Foreskin keratinocyte (primary cell): ENCODE measurements at places on chromosomes 2 and 18. TPM values are rescaled to one million over a fixed set of nuclear protein-coding genes. Genes with fewer than 3 reads are reported as not detected.

GRCh38 chr2:201953880-201954279 is 79.8 kb upstream of the FZD7 start:
- DNase-seq, result no peak

GRCh38 chr2:230042195-230042594 is 26.5 kb downstream of the SLC16A14 start:
- DNase-seq, result peak; percentile 30

- DNase-seq, result no peak
Observed at GRCh38 chr2:237603049-237603717, 12.6 kb upstream of the RAB17 start.

- DNase-seq, result no peak
Observed at GRCh38 chr18:48893608-48894600, 56.9 kb downstream of the SMAD7 start.

DNA sequence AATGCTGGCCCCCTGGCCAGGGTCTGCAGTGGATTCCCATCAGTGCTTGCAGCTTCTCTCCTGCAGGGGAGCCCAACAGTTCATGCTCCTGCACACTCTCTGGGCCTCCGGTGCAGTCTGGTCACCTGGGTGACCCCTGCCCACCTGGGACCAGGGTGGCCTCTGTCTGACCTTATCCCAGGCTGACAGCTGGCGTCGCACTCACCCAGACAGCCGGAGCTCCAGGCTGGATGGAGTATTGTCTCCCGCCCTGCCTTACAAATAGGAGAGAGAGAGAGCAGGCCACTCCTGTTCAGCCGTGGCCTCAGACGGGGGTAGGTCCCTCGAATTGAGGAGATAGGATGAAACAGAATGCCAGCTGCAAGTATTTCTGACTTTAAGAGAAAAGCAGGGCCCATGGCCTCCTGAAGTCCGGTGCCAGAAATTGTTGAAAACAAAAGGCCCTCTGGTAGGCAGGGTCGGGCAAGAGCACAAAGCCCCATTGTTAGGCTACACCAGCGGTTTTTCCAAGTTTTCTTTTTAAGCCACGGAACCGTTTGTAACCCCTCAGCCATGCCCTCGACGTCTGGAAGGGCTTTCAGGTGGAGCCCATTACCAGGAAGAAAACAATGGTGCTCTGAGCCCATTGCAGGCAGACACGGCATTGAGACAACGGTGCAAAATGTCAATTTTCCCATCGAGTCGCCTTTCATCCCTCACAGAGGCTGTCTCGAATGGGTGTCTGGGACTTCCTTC is 258.4 kb downstream of the BCL11A start:
- DNase-seq, result no peak

- DNase-seq, result peak; percentile 71
Observed at GRCh38 chr2:108189316-108189715, 50.5 kb upstream of the SULT1C3 start.

- DNase-seq, result no peak
Observed at GRCh38 chr2:71547616-71548285, 94.4 kb downstream of the DYSF start.

GRCh38 chr2:119744335-119744939 is 15.3 kb upstream of the PTPN4 start:
- DNase-seq, result peak; percentile 81

GRCh38 chr2:121092095-121092494 is 192.9 kb downstream of the TFCP2L1 start:
- no peak for DNase-seq

- no peak for DNase-seq
Observed at GRCh38 chr2:240556553-240557100, 1.2 kb downstream of the ANKMY1 start.

- DNase-seq, result no peak
Observed at GRCh38 chr18:58412844-58413666, 215.8 kb downstream of the ALPK2 start.

GRCh38 chr2:151038516-151038915 is 223.1 kb downstream of the RBM43 start:
- DNase-seq, result no peak

DNA sequence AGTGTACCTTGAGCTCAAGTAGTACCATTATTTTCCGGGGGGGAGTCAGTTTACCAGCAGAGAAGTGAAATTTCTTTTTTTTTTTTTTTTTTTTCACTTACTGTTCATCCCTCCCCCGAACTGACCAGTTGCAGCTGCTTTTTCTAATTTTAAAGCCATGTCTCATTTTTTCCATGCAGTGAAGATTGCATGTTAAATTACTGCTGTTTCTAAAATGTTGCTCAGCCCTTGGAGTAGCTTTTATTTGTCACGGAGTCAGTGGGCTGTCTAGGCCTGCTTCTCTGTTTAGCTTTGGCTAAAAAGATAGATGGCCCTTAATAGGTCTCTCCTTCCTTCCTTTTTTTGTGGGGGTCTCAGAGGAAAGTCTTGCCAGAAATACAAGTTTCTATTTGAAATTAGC is 70.2 kb downstream of the NGEF start:
- DNase-seq, result no peak

DNA sequence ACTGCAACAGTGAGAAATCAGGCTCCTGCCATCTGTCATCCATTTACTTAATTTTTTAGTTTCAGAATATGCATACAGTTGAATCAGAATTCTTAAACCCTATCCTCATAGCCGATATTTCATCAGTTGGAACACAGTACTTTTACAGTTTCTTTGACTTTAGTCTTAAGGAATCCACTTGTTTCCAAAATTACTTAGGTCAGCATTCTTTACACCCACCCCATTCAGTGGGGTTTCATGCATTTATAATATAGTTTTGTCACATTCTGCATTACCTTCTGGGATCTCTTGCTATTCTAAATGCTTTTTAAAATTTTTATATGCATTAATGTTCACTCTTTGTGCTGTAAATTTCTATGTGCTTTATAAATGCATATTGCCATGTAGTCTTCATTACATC is 400.4 kb upstream of the LRRTM4 start:
- DNase-seq, result no peak

GRCh38 chr2:33620-34019 is 12.7 kb downstream of the FAM110C start:
- DNase-seq, result peak; percentile 88

GRCh38 chr18:40921845-40922629 is 1033.0 kb upstream of the PIK3C3 start:
- DNase-seq, result no peak

DNA sequence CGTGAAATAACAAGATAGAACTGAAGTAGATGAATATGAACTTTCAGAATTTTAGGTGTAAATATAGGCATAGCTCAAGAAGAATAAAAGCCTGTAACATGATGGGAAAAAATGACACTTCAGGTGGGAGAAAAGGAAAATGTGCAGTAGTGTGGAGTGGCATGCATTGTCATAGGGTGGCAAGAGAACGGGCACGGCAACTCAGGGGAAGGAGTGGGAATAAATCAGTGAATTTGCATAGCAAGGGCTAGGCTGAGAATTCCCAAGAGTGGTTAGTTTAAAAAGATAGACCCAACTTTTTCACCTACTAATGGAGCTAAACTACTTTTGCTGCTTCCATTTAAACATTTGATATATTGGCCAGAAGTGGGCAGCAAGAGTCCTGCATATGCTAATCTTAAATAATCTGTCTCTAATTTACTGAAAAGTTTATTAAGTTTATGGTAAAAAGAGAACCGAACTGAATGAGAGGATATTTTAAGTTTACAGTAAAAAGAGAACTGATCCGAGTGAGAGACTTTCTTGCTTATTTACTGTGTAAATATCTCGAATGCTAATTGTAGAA is 228.1 kb downstream of the CTNNA2 start:
- DNase-seq, result no peak

DNA sequence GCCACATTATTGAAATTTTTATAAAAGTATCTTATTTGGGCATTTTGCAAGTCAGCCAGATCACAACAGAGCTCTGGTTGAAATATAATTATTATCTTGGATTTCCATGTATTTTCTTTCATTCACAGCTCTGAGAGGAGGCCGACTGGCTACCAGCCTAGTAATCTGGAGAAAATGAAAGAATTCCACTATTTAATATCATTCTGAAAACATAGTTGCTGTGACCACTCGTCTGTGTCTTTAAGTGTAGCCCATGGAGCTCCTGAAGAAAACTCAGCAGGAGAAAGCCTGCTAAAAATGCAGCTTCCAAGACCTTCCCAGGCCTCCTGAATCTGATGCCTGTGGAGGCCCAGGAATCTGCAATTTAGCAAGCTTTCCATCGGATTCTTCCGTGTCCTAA is 114.7 kb downstream of the SH3BP4 start:
- DNase-seq, result no peak

- no peak for DNase-seq
Observed at GRCh38 chr2:216109962-216110614, 940 bp downstream of the XRCC5 start.

GRCh38 chr2:100818606-100819369 is 1.2 kb upstream of the NPAS2 start:
- peak; percentile 55 for DNase-seq

DNA sequence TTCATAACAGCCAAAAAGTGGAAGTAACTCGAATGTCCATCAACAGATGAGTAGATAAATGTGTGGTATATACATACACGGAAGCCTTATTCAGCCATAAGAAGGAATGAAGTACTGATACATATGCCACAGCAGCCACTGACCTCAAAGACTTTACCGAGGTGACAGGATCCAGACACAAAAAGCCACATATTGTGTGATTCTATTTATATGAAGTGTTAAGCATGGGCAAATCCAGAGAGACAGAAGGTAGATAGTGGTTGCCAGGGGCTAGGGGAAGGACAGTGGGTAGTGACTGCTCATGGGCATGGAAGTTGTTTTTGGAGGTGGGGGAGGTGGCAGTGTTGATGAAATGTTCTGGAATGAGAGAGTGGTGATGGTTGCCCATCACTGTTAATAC is 33.9 kb downstream of the ZAP70 start:
- no peak for DNase-seq

DNA sequence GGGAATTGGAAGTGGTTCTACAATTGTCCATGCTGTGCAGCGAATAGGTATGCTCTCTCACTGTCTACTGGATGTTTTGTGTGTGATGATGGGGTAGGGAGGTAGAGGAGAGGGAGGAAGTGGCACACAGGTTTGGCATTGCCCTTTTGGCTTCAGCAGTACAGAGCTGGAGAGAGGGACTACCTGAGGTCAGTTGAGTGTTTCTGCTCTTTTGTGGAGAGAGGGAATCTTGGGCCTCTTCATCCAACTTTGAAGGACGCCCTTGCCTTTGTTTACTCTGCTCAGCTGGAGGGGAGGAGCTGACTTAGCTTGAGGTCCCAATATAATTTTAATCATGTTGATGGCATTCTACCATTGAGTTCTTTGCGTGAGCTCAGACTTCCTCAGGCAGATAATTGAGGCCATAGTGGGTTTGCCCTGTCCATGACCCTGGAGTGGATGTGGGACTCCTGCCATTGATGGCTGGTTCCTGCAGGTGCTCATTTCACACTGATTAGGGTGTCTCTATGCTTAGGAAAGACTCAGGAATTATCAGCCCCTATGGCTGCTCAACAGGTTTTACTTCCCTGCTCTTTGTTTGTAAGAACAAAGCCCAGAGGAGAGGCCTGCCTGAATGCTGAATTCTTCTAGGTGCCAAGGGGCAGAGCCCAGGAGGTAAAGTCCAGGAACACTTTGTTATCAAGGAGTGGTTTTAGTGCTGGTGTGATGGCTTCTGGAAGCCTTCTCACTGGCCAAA is 7.2 kb downstream of the RPIA start:
- DNase-seq, result no peak

DNA sequence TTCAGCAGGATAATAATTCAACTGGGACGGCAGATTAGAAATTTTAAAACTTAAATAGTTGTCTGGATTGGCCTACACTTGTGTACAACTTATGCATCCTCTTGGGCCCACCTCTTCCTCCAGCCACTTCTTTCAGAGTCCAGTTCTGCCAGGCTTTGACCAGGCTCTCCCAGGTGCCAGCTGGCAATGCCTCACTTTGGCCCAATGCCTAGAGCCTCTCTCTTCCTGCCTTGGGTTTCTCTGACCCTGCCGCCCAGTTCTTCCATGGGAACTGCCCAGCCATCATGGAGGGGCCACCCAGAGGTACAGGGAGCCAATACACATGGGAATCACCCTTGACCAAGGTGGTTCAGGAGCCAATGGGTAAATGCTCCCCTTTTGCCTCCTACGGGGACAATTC is 135.5 kb downstream of the IRS1 start:
- no peak for DNase-seq

DNA sequence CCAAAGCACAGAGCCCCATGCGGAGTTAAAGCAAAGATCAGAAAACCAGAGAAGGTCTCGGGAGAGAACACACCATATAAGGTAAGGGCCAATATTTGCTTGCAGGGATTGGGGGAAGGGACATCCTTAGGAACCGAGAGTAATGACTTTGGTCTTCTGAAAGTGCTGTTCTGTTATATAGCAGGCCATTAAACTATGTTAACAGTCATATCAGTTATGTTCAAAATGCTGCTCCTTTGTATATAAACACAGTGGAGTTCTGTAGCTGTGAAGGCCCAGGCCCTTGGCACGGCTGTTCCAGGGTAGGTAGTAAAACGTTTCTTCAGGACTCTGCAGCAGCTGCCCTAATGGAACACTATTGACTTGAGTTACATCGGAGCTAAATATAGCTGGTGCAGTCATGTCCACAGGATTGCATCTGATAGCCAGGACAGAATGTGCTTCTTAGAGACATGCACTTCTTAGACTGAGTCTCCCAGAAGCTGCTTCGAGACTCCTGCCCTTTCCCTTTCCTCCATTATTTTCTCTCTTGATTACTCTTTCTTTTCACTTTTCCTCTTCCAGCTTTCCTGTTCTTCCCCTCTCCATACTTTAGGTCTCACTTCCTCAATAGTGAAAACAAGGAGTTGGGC is 122.4 kb downstream of the SETBP1 start:
- DNase-seq, result no peak

- no peak for DNase-seq
Observed at GRCh38 chr2:200239216-200239615, 67.3 kb upstream of the SPATS2L start.

- DNase-seq, result no peak
Observed at GRCh38 chr18:49935215-49935614, 121.9 kb upstream of the ACAA2 start.

Gene RBKS
- total RNA-seq, result 0.99 and 1.1 TPM in 2 replicates

Gene SP140
- 0.18 and 1.1 TPM in 2 replicates for total RNA-seq

Gene GAREM2
- total RNA-seq, result 0.21 and 0.27 TPM in 2 replicates

Gene TRIM43
- total RNA-seq, result not detected in 2 replicates

Gene SERPINB4
- 0.07 TPM in 1 of 2 replicates, not detected in the other for total RNA-seq

Gene LCLAT1
- total RNA-seq, result 23.9 and 24.3 TPM in 2 replicates

Gene RALB
- total RNA-seq, result 49.4 and 57.4 TPM in 2 replicates

Gene PROKR1
- not detected in 2 replicates for total RNA-seq

Gene ANKRD44
- total RNA-seq, result 0.99 and 2.0 TPM in 2 replicates

Gene B4GALT6
- total RNA-seq, result 7.8 and 8.3 TPM in 2 replicates

Gene CNRIP1
- total RNA-seq, result 0.11 TPM in 1 of 2 replicates, not detected in the other

Gene KCNF1
- 0.04 TPM in 1 of 2 replicates, not detected in the other for total RNA-seq

Gene ANKRD30B
- total RNA-seq, result not detected in 2 replicates

Gene IAH1
- total RNA-seq, result 62.0 and 71.7 TPM in 2 replicates

Gene GCC2
- 15.0 and 15.1 TPM in 2 replicates for total RNA-seq
